ENCODE measurements at places on chromosomes 5 and 9.

GRCh38 chr5:93087326-93087725, 493.7 kb downstream of the NR2F1-AS1 start:
- no peak for DNase-seq

- DNase-seq, result no peak
Observed at GRCh38 chr9:19994296-19994695, 205.5 kb upstream of the SLC24A2 start.

DNA sequence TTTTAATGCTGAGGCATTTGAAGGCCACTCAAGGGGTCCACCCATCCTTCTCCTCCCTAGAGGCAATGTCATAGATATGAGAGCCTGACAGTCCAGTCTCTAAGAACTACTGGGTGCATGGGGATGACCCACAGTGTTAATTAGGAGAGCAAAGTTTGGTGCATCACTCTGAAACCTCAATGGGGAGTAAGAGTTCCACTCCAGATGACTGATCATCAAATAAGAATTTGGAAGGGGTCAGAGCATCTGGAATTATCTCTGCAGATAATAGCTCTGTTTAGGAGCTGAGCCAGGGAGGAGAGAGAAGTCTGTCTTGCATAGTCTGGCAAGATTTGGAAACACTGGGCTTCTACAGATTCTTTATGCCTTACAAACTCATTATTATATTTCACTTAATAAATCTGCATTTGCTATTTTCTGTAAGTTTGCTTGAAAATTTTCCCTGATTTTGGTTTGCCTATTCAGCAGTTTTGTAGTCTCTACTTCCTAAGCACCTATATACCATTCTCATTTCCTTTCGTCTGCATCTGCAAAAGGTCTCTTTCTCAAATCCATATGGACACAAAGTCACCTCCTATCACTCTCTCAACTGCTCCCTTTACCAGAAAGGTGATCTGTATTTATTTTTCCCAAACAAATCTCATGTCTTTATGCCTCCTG, 27.7 kb downstream of the FGF10 start:
- DNase-seq, result no peak

DNA sequence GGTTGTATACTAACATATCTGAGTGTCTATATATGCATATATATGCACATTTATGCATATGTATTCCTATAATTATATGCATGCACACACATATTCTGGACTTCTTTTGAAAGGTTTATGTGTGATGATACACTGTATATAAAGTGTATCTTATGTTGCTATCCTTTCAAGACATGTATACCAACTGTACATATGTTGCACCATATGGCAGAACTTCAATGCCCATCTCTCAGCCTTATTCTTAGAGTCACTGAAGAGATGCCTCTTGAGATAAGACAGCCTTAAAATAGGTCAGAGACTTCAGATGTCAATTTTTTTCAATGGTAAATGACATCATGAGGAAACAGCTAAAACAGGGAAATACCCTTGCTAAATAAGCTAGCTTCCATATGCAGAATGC, 461.4 kb downstream of the SPATA31D1 start:
- DNase-seq, result no peak

- no peak for DNase-seq
Observed at GRCh38 chr5:61854531-61854930, 451.5 kb upstream of the KIF2A start.

GRCh38 chr9:116149844-116150243, 3.7 kb upstream of the PAPPA start:
- peak; percentile 56 for DNase-seq

GRCh38 chr5:142427015-142427364, 102.2 kb upstream of the SPRY4 start:
- DNase-seq, result no peak

- DNase-seq, result no peak
Observed at GRCh38 chr9:101859620-101860019, 121.2 kb upstream of the GRIN3A start.

GRCh38 chr9:69466151-69466550, 141.1 kb downstream of the ENTREP1 start:
- no peak for DNase-seq

GRCh38 chr5:147576646-147577535, 67.0 kb upstream of the DPYSL3 start:
- peak; percentile 84 for DNase-seq

DNA sequence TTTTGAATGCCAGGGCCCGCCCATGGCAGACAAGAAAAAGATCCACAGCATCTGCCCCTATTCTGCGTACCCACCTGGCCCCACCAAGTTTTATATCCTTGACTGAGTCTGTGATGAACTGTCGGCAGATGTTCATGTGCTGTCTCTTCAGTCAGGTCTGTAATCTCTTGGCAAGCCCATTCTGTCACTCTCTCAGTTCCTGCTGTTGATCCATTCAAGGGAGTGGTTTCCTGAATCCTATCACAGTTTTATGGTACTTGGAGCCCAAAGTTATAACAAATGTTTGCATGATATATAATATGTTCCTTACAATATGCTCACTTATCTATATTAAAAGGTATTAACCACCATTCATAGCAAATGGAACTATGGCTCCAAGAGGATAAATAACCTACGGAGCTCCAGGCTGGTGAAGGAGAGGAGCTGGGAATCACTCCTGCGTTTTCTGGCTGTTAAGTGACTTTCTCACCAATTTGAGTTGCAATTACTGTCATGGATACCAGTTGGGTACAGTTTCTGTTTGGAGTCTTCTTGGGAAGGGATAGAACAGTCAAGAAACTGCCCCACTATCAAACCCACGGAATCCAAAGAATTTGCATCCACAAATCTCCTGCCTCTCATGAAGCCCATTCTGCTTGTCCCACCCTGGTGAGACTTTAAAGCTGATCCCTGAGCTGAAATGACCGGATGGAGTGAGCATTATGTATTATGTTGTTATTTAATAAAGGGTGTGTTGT, 103.4 kb upstream of the SPRY4 start:
- DNase-seq, result no peak

DNA sequence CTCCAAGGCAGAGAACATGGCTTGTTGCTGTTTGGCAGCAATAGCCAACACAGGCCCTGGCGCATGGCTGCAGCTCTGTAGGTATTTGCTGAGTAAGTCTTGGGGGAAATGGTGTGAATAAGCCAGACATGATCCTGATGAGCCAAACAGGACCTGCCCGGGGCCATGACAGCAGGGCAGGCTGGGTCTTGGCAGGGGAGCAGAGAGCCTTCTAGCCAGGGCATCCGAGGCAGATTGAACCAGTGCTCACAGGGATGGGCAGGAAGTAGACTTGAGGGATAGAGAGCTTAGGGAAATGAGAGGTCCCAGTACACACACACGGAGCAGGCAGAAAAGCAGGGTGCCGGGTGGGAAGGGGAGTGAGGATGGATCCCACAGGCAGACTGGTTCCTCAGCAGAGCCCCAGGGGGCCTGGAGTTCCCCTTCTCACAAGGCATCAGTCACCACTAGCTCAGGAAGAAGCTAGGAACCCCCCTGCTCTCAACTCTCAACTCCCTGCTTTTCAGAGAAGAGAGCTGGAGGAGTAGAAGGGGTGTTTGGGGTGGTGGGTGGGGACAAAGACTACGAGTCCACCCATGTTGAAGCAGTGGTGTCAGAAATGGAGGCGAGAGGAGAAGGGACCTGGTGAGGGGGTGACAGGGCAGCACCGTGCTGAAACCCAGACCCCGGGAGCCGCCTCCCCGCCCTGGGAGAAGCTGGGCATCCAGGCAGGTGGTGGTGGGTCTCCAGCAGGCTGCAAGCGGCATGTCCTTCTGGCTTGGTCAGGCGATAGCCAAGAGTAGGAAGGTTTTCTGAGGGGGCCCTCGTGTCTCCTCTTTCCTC, 111.1 kb downstream of the RGS3 start:
- no peak for DNase-seq

GRCh38 chr9:86682240-86682639, 265.1 kb downstream of the GAS1 start:
- DNase-seq, result no peak

GRCh38 chr5:2840372-2840915, 89.0 kb upstream of the IRX2 start:
- no peak for DNase-seq

GRCh38 chr9:116855881-116856662, 169.0 kb downstream of the TRIM32 start:
- no peak for DNase-seq

- no peak for DNase-seq
Observed at GRCh38 chr5:82772281-82772680, 304.9 kb downstream of the TMEM167A start.

DNA sequence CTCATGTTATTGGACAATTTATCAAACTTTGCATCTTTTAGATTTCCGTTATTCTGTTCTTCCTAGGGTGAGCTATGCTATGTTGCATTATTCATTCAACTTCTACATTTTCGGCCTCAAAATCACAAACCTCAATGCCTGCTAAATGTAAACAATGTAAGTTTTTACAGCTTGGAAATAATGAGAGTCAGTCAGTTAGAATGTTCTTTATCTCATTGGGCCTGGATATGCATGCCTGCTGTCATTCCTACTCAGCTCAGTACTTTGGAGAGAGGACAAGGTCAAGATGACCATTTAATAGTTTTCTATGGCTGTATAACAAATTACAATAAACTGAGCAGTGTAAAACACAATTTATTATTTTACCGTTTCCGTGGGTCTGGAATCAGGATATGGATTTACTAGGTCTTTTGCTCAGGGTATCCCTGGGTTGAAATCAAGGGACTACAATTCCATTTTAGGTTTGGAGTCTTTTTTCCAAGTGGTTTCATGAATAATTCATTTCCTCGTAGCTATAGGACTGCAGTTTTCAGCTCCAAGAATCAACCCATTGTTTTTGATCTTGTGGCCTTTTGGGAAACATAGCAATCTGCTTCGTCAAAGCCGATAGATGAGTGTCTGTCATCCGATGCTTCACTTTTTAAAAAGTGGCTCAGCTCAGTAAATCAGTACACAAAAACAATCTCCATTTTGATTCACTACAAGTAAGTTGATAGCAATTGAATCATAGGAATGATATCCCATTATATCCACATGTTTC, 1143.2 kb upstream of the CDH6 start:
- DNase-seq, result no peak

DNA sequence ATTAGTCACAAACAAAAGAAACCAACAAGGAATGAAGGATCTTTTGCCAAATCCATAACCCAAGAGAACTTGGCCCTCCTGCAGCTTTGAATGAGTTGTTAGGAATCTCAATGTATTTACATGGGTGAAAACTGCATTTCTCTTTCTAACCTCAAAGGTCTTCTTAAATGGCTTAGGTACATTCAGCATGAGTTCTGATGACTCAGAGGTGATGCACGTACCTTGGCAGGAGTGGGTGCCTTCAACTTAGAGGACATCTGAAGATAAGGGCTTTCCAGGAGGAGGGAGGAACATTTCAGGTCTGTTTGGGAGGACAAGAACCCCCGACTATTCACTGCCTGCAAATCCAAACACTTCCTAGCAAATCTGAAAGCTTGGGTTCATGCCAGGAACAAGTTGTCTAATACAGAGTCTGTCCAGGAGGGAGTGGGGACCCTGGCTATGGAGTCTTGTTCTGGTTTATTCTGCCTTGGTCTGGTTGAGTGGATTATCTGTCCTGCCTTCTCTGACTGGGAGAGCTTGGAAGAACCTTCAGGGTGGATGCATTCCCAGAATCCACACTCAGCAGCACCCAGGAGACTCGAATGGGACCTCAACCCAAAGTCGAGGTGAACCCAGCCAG, 65.7 kb downstream of the IRX2 start:
- no peak for DNase-seq

GRCh38 chr5:95528565-95528964, 26.2 kb downstream of the SKIC3 start:
- no peak for DNase-seq

GRCh38 chr5:31701642-31702299, 62.8 kb downstream of the PDZD2 start:
- DNase-seq, result no peak

DNA sequence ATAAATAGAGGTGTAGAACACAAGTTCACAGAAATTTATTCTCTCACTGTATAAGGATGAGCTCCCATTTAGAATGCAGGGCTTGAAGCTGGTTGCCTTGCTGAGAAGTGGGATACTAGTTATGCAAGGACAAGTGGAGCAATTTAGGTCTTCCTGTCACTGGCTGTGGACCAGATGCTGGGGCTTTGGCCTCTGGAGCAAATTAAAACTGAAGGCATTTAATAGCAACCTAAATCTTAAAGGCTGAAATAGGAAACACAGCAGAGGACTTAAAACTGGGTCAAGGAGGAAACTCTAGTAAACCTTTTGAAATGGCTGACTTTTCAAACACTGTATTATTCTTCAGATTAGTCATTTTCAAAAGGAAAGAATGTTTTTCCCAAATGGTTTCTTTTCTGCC, 319.4 kb downstream of the RAB3C start:
- no peak for DNase-seq

- no peak for DNase-seq
Observed at GRCh38 chr9:85228111-85228855, 513.5 kb downstream of the AGTPBP1 start.

GRCh38 chr5:113325054-113325453, 109.7 kb downstream of the TSSK1B start:
- DNase-seq, result no peak

DNA sequence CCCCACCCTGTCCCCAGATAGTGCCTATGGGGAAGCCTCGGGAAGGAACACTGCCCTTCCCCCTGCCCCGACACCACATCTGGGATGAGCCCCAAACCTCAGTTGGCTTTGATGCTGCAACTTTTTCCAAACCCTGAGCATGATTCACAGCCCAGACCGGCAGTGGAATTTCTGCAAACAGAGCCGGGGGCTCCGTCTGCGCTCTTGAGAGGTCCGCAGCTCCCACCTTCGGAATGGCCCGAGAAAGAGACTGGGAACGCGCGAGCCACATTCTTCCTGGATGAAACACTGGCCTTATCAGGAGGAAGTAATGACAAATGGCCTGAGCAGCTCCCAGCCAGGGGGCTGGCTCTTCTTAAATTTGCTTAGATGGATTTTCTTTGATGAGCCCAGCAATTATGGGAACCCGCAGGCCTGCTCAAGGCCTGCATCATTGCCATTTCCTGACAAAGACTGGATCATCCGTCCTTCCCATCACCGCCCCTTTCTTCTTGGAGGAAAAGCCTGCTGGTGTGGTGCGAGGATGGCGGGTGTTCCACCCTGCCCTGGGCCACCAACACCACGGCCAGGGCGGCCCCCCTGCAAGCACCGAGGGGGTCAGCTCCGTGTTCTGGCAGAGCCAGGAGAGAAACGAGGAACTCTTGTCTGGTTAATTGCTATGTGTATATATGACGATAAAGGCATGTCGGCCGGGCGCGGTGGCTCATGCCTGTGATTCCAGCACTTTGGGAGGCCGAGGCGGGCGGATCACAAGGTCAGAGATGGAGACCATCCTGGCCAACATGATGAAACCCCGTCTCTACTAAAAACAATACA, 38.8 kb upstream of the COL5A1 start:
- no peak for DNase-seq

- no peak for DNase-seq
Observed at GRCh38 chr5:93874491-93874890, 133.1 kb upstream of the POU5F2 start.

- DNase-seq, result no peak
Observed at GRCh38 chr5:63121471-63121870, 542.9 kb downstream of the LRRC70 start.

GRCh38 chr5:128629157-128629556, 91.1 kb upstream of the FBN2 start:
- no peak for DNase-seq

- DNase-seq, result no peak
Observed at GRCh38 chr5:66959653-66960052, 236.9 kb downstream of the CD180 start.

- DNase-seq, result no peak
Observed at GRCh38 chr5:34587355-34588241, 68.5 kb upstream of the RAI14 start.

Measured in HAP-1 (cell line).